ENCODE measurements at places on chromosomes 7 and 10.

DNA sequence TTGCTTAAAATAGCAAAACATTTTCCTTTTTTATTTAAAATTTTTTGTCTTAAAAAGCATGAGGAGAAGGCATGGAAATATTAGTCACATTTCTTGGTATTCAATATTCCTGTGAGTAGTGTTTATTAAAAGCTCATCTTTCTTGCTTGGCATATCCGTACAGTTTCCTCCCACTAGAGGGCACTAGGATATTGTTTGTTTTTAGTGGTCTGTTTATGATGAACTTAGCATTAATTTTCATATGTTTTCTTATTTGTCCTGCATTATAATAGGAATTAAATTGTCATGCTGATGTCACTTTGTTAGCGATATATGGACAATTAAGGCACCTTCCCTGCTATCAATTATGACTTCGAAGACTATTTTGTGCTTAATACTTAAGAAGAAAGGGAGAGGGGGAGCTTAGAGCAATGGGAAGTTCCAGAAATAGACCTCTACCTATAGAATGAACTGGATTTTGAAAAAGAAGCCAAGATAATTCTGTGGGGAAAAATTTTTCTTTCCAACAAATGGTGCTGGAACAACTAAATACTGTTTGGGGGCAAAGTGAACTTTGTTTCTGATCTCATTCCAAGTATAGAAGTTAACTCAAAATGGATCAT is 91.0 kb upstream of the STRIP2 start:
- DNase-seq: no peak

DNA sequence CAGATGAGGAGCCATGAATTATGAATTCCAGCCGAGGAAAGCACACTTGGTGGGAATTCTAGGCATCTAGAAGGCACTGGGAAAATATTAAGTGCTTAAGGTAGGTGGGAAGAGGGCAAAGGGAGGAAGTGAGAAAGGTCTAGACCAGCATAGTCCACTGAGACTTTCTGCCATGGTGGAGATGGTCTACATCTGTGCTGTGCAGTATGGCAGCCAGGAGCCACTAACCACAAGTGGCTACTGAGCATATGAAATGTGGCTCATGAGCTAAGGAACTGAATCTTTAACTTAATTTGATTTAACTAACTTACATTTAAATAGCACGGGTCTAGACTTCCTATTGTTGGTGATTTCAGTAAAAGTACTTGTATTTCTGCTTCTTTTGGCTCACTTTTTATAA is 82.5 kb upstream of the SEM1 start:
- DNase-seq: no peak

DNA sequence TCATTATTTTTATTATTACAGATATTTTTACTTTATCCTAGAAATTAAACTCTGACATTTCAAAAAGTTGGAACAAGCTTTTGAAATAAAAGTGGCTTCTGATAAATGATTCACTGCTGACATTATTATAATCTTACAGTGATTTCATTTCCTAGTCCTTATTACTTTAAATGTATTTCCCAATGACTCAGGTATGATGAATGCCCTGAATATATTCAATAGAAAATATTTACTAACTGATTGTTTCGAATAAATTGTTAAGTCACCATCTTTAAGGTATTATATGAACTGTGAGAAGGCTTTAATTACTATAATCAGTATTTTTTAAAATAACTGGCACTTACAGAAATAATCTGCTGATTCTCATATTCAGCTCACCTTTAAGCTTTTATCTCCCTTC is 21.6 kb downstream of the DKK1 start:
- DNase-seq: no peak

DNA sequence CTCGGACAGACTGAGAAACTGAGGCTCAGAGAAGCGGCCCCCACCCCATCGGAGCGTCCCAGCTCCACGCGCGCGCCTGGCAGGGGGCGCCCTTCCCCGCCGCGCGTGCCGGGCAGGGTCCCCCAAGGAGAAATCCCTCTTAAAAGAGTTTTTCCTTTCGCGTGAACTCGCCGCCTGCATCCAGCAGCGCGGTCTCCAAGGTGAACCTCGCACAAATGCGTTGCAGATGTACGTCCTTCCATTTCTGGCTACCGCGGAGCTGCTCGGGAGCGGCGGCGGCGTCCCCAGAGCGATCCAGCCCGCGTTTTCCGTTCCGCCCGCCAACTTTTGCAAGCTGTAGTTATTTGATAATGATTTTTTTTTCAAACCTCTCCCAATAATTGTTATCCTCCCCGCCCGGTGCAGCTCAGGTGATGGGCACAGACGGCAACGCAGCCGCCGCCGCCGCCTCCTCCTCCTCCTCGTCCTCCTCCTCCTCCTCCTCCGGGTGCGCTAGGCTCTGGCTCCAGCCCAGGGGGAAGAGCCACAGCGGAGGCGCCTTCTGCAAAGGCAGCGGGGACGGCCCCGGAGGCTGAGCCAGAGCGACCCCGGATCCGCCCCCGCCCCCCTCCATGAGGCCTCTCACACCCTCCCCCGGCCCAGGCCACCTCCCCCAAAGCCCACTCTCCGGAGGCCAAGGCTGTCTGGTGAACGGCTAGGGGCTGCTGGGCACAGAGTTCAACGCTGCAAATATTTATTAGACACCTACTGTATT is 74.0 kb upstream of the CUX1 start:
- DNase-seq: peak; percentile 14

DNA sequence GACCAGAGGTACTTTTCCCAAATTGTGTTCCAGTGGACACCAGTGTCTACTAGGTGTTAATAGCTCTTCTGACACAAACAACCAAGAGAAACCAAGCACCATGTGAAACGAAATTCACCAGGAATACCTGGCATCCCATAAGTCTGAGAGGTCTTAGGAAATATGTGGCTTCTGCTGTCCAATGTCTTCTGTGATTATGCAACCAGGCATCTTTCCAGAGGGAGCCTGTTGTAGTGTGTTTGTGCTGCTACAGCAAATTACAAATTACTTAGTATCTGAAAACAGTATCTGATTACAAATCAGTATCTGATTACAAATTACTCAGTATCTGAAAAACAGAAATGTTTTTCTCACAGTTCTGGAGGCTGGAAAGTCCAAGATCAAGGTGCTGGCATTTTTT is 133.6 kb upstream of the NPVF start:
- DNase-seq: no peak

DNA sequence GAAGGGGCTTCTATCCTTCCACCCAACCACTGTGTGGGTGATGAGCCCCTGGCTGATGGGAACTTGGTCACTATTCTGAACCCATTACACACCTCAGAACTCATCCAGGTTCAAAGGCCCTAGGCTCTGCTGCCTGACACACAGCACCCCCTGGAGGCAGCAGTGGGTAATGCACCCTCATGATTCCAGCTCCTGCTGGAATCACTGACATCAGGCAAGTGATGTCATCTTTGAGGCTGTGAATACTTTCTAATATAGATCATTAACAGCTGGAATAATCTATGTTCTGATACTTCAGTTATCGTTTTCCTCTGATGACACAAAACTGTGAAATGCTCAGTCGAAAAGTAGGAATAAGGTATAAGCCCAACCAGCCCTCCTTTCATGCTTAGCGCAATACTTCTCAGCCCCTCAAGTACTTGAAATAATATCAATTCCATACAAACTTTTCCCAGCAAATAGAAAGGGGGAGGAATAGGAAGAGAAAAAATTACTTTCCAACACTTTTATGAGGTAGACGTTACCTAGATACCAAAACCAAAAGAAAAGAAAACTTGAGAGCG is 7.5 kb upstream of the RBP3 start:
- no peak for DNase-seq

DNA sequence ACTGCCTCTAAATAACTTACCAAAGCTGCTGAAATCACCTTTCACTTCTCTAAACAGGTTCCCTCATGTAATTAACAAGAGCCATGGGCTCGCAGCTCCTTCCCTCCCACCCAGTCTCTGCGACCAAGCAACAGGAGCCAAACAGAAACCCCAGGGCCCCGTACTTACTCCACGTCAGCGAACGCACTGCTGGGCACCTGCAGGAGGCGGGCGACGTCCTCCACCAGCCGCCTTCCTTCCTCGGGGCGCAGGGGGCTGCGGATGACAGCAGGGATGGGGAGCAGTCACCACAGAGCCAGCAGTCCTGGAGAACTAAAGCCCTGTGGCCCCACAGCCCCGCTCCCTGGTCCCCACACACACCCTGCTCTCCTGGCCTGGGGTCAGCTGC is 477.0 kb downstream of the PTPRN2 start:
- no peak for DNase-seq

DNA sequence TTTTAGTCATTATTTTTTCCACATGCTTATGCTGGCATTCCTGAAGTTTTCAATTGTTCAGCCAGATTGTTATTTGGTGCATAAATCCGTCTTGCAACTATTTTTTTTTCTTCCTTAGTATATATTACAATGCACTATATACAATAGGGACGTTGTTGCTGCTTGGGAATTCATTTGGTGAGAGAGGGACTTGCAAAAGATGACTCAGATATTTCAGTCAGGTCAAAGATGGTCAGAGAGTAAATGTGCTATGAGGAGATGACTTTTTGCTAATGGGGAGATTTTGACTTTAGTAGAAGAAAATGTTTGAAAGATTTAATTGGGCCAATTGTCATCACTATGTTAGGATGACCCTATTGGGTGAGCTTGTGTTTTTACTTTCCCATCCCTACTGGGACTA is 348.4 kb upstream of the MTPN start:
- no peak for DNase-seq

DNA sequence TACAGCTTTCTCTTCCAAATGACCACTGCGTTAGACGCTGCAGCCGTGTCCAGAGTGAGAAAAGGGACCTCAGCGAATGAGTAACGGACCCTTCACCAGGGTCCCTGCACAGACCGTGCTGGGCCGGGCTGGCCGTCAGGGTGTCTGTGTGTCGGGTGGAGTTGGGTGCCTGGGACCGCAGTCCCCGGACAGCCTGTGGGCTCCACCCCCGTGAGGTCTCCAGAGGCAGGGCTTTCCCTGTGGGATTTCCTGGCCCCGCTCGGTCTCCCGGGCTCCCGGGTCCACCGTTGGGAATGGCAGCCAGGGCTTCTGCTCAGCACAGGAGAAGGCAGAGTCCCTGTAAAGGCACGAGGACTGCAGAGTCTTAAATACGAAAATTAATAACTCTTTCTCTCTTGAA is 509.7 kb downstream of the TCERG1L start:
- DNase-seq: no peak

DNA sequence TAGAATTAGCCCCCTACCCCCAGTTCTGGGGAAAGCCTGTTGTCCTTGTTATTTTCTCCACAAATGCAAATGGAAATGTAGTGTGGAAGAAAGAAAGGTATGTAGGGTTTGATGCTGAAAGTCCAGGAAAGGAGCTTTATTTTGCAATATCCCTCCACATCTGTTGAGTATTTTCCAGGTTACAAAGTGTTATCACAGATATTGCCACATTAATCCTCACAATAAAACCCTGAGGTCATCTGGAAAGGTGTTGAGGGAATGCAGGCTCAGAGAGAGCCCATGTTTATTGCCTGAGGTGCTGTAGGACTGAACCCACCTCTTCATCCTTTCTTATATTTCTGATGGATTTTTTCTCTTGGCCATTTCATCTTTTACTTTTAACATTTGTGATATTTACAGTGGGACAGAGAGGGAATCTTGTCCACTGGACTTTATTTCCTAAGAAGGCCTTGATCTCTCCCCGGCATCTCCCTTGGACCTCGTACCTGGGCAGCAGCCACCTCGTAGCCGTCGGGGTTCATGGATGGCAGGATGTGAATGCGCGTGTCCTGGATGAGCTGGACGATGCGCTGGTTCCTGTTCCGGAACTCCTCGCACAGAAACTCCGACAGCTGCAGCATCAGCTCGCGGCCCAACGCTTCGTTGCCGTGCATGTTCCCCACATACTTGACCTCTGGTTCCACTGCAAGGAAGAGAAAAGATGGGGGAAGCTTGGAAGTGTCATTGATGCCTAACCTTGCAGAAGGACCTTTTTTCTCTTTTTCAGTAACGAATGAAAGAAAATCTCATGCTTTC is 6.0 kb downstream of the CPN1 start:
- no peak for DNase-seq

DNA sequence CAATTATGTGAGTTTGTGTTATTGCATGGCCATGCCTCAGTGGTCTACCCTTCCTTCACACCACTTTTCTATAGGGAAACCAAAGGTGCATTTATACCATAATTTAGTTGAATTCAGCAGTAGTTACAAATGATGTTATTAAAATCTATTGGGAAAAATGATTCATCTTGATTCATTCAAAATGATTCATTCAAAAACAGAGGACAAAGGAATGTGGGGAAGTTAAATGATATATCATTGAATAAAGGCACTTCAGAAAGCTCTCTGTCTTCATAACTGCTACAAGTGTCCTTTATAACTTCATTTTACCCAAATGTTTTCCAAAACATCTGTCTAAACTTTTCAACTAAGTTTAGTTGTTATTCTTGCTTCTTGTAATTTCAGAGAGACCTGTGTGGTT is 722.9 kb downstream of the GRM8 start:
- no peak for DNase-seq

GRCh38 chr7:71354716-71355115 is 222.8 kb downstream of the GALNT17 start:
- DNase-seq: no peak

DNA sequence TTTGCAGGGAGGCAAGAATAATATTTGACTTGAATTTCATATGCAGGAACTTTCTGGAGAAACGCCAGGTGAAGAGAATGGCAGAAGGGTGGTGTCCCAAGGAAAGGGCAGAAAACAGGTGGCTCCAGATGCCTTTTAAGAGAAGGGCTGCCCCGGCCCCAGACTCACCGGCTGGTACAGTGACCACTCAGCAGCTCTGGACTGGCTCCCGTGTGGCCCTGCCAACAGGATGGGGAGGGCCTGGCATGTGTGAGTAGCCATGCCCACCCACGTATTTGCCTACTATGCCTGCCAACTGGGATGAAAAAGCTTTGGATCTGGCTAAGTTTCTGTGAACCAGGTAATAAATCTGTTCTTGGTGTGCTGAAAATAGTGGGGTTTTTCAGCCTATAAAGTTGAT is 159.5 kb downstream of the PRKAG2 start:
- no peak for DNase-seq

DNA sequence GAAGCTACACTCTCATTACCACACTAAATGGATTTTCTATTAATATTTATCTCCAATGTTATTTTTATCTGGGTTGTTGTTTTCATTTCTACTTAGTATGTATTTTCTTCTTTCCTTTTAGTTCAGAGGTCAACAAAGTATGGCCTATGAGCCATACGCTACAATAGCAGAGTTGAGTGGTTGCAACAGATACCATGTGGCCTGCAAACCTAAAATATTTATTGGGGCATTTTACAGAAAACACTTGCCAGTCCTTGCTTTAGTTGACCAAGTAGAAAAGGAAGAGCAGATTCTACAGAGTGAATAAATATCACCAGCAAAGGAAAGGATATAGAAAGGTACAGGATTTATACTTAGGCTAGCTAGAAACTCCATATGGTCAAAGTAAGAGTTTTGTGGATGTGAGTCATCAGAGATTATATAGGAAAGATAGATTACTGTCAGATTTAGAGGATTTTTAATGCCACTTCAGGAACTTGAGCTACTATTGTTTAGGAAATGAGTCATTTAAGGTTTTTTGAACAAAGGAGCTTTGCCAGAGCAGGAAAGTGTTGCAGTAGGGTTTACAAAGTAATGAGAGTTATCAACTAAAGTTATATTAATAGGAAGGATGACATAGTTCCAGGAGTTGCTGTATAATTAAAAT is 323.3 kb upstream of the KAT6B start:
- no peak for DNase-seq
